ENCODE measurements at places on chromosomes 1 and 21. TPM values are rescaled to one million over a fixed set of nuclear protein-coding genes. Genes with fewer than 3 reads are reported as not detected.

- DNase-seq: no peak
Observed at GRCh38 chr1:220747437-220748088, 559 bp upstream of the MTARC2 start.

Gene PTPN7
- not detected for total RNA-seq

GRCh38 chr1:92037400-92037799, 7.6 kb downstream of the EPHX4 start:
- no peak for DNase-seq

DNA sequence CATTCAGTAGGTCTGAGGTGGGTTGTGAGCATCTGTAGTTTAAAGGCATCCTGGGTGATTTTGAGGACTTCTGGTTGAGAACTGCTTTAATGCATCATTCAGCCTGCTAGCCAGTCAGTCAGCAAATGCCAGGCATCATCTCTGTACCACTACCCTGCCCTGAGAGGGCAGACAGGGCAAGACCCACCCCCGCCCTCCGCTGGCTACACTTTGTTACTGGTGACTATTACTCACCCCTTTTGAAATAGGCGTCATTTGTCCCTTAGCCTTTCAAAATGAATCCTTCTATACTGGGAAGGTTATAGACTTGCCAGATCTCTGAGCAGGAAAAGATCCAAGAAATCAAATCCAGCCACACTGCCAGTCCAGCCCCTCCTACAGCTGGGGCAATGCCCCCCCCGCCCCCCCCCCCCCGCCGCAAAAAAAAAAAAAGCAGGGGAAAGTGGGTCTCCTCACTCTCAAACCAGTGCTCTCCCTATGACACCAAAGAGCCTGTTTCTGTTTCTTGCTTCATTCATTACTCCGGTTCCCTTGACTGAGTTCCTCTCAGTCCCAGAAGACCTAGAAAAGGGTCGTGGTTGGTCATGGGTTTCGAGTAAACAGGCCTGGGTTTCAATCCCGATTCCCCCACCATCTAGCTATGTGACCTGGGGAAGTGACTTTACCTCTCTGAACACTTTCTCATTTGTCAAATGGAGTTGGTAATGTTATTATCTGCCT, 4.4 kb downstream of the SELENON start:
- no peak for DNase-seq

- no peak for DNase-seq
Observed at GRCh38 chr1:64569411-64569810, 99.5 kb downstream of the CACHD1 start.

Gene ZNF691
- total RNA-seq: 7.8 TPM

DNA sequence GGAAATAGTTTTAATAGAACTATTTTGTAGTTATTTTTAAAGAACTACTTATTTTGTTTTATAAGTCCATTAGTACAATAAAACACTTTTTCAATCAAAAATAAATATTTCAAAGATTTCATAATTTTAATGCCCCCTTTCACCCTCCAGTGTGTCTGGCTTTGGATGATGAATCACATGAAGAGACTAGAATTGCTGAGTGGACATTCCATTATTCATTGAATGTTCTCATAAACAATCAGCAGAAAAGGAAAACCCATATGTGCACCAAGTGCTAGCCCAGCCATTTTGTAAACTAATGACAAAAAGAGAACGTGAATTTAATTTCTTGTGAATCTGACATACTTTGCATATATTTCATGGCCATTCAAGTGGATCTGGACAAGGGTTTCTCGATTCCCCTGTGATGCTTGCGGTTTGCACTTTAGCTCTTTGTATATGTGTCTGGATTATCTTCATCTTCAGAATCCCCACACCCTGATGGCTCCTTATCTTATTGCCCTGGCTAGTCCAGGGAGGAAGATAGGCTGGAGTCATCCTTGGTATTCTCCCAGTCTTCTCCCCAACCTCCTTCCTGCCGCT, 20.7 kb upstream of the CHIA start:
- no peak for DNase-seq

DNA sequence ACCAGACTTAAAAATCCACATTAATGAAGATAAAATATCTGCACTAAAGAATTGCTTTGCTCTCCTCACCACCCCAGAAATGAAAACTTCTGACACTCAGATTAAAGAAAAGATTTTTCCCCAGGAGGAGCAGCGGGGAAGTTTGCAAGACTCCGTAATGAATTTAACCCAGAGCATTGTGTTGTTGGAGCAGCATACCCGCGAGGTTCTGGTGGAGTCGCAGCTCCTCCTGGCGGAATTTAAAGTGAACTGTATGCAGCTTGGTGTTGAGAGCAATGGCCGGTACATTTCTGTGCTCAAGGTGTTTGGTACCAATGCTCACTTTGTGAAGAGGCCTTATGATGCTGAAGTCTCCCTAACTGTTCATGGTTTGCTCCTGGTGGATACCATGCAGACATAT, 46.4 kb downstream of the VPS13D start:
- peak; percentile 8 for DNase-seq

GRCh38 chr1:2594001-2594640, 7.5 kb downstream of the PRXL2B start:
- DNase-seq: no peak

DNA sequence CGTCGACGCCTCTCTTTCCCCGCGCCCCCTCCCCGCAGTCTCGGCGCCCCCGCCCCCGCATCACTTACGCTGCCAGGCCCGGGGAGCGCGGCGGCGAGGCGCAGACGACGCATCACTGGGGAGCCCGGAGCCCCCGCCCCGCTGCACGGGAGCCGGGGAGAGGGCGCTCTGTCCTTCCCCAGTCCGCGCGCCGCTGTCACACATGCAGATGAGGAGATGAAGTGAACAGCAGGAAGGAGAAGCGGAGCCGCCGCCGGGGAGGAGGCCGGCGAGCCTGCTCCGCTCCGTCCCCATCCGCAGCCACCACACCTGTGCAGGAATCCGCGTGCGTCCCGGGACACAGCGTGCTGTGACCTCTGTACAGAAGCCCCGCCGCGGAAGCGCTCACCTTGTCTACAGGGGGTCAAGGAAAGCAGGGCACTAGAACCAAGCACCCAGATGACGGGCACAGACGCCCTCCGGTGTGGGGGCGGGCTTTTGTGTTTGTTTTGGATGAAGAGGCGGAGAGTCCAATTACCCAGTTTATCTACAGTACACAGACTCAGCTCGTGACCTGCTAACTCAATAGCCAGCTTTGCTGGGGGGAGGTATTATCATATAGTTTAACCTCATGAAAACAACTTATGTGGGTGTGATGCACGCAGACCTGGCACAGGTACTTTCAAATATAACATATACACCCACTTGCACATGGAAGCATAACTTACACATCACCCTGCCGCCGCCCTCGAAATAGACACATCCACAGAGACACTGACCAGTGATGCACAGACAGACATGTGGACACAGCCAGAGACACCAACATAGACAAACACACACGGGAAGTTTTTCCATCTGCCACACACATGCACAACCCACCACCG, 12.4 kb downstream of the KLHDC8A start:
- peak; percentile 56 for DNase-seq

Gene SPRR2F
- not detected for total RNA-seq

All from Caco-2 (cell line).